ENCODE measurements at places on chromosomes 2 and 18.

GRCh38 chr2:36373149-36373926 is 17.8 kb downstream of the CRIM1 start:
- no peak for DNase-seq

DNA sequence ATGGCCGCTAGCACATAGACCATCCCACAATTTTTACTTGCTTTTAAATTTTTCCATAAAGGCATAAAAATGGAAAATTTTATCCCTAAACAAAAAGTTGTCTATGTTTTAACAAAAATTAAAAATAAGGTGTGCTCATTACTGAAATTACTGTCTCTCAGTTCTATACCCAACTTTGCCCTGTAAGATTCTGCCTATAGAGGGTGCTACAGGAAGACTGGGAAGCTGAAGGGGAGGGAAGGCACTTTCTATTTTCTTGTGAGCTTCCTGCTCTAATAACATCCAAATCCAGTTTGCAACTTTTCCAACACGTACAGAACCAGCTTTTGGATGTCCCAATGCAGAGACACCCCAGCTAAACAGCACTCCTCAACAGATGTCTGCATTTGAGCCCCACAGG is 666.9 kb downstream of the PLCL1 start:
- DNase-seq: no peak

DNA sequence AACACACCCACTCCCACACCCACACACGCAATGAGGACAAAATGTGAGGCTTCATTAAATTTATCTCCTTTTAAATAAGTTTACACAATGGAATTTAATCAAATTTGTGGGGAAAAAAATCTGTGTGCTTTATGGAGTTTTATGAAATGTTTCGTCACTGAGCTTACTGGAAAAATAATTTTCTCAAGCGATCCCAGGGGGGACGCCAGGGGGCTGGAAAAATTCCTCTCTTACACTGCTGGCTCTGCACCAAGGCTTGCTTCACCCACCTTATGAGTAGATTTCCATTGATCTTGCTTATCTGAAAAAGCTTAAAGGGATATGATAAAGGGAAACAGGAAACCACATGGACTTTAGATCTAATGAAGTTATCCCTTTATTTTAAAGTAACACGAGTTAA is 95.5 kb downstream of the CABYR start:
- no peak for DNase-seq

- DNase-seq: no peak
Observed at GRCh38 chr2:9179572-9180201, 26.9 kb upstream of the ASAP2 start.

DNA sequence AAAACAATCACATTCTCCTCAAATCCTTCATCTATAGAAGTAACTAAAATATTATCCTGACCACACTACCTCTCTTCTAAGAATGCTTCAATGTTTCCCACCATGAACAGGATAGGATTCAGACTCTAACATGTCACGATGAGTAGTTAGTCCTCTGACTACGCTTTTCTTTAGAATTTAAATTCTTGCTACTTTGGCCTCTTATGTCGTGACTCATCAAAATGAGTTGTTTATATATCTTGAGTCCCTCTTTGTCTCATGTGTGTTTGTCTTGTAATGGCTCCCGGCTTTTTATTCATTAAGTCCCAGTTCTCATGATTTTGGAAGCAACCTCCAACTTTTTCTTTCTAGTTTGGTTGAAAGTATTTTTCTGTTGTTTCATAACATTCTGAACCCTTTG is 1289.2 kb downstream of the DSC3 start:
- DNase-seq: no peak

DNA sequence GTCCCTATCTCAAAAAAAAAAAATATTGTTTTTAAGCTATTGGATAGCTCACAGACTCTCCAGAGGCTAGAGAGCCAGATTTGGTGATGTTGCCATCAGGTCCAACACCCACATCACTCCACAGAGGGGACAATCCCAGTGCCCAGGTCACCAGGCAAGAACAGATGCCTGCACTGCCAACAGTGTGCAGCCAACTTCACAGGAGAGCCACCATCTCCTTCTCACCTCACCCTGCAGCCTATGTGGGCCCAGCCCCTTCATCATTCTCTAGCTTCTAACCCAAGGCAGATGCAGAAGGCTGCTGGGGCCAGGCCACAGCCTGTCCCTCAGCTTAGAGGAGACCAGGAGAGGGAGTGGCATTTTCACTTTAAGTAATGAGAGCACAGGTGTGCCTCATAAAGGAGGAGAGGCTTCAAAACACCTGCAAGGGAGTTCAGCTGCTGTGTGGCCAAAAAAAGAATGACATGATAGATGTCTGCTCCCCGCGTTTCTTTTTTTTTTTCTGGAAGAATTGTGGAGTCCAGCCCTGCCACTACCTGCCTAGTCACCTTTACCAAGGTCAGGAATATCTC is 98.0 kb upstream of the ZSWIM2 start:
- no peak for DNase-seq

DNA sequence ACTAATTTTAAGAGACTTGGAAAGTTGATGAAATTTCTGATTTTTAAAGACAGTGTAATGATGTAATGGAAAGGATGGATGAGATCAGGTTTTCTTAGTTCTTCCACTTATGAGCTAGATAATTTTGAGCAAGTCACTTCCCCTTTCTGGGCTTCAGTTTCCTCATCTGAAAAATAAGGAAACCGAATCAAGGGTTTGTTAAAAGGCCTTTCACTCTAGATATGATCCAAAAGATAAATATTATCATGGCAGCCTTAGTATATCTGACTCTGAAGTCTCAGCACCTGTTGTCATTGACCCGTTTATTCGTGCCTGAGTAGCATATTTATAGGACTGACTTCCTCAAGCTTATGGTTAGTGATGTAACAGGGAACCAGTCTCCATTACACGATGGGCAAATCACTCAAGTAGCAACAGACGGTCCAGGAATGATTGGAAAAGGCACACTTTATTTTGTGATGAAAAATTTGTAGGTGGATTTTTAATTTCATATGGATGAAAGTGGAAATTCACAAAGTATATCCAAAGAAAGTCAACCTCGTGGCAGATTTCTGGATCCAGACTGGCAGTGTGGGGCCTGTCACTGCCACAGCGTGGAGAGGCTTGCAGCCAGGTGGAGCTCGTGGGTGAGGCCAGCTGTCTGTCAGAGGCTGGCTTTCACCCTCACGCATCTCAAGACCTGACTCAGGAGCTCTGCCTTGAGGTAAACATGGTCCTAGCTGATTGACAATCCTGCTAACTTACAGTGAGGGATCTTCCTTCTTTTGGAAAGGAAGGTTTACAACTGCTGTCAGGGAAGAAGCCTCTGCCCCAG is 137.9 kb upstream of the CXCR4 start:
- no peak for DNase-seq

GRCh38 chr2:147363181-147363580 is 481.6 kb upstream of the ACVR2A start:
- DNase-seq: no peak

- no peak for DNase-seq
Observed at GRCh38 chr18:60200558-60200957, 172.0 kb downstream of the MC4R start.

DNA sequence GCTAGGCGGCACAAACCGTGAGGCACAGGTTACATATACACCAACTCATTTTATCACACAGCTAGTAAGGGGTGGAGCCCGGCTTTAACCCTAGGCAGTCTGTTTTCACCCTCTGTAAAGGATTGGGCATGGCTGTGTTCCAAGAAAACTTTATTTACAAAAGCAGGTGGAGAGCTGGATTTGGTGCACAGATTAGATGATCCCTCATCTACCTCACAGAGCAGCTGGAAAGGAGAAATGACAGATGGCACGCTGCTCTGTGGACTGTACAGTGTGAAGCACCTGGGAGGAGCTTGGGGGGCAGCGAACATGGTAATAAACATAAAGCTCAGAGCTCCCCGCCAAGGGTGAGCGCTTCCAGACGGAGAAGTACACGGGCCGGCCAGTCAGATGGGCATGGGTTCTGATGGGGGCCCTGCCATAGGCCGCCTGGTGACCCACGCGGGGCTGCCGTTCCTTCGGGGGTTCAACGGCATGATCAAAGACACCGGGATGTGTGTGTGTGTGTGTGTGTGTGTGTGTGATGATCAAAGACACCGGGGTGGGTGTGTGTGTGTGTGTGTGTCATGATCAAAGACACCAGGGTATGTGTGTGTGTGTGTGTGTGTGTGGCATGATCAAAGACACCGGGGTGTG is 862 bp upstream of the TMEM177 start:
- DNase-seq: no peak

- no peak for DNase-seq
Observed at GRCh38 chr2:169087757-169088379, 18.5 kb downstream of the DHRS9 start.

DNA sequence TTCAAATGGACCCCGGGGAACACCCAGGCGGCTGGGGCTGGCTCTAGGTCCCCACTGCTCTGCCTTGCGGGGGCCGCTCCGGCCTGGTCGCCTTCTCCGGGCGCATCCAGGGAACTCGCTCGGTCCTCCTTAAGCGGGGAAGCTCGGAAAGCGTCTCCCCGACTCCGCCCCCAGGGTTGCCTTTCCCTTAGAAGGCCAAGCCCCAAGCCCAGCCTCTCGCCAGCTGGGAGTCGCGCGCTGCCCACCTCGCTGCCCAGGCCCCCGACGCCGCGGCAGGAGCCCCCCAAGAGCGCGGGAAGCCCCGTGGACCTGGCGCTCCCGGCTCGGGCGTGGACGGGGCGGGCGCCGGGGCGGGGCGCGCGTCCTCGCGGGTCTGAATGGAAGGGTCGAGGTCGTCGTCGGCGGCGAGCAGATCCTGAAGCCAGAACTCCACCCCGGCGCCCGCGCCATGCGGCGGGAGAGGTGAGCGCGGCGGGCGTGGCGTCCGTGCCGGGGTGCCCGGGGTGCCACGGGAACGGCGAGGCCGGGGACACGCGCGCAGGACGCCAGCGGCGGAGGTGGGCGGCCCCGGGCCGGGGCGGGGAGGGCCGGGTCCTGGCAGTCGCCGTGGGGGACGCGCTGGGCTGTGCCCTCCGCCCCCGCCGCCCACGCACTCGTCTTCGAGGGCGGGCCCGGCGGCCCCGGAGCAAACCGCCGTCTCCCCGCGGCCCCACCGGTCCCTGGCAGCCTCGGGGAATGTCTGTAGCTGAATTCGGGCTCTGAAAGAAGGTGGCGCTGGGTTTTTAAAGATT is at the start of gene BOK:
BOK (plus strand) TSS at position 214 of the 791 bp plus-strand sequence. CDS start 739 bp downstream, outside the sequence.
- peak; percentile 88 for DNase-seq

DNA sequence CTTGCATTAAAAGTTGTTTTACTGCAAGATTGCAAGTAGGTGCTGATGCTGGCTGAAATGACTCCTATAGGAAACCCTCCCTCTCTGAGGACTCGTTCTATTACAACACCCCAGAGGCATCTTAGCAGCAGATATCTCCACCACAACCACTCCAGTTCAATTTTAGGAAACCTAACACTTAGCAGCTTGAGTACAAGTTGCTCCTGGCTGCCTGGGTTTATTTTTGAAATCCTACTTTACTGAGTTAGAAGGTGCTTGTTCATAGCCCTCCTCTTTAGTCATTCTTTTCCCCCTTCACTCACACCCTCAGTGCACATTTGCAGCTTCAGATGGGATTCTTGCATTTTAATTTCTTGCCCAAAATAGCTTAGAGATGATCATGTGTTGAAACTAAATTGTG is 111.5 kb downstream of the MTCL1 start:
- DNase-seq: no peak

DNA sequence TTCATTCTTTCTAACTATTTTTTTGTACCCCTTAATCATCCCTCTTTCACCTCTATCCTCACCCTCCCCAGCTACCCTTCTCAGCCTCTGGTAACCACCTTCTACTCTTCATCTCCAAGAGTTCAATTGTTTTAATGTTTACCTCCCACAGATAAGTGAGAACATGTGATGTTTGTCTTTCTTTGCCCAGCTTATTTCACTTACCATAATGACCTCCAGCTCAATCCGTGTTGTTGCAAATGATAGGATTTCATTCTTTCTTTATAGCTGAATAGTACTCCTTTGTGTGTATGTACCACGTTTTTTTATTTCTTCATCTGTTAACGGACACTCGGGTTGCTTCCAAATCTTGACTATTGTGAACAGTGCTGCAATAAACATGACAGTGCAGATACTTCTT is 22.1 kb upstream of the TMEM37 start:
- DNase-seq: no peak

Data from HTR-8/SVneo (cell line).